Kidney glomerular epithelial cell (primary cell): ENCODE measurements at places on chromosomes 16 and 17.

DNA sequence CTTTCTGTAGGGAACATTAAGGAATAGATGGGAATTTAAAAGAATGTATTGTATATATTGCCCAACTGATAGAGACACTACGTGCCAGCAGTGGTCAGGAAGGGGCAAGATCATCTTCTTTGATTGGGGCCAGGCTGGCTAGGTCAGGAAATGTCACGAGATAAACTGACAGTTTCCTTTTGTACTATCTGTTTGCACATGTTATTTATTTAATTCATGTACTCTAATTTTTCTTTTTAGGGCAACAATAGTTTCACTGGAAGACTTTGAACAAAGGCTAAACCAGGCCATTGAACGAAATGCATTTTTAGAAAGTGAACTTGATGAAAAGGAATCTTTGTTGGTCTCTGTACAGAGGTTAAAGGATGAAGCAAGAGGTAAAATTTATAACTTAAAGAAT, 12.6 kb downstream of the NDEL1 start:
- no peak for DNase-seq

GRCh38 chr16:52466994-52467393, 79.9 kb downstream of the TOX3 start:
- no peak for DNase-seq

DNA sequence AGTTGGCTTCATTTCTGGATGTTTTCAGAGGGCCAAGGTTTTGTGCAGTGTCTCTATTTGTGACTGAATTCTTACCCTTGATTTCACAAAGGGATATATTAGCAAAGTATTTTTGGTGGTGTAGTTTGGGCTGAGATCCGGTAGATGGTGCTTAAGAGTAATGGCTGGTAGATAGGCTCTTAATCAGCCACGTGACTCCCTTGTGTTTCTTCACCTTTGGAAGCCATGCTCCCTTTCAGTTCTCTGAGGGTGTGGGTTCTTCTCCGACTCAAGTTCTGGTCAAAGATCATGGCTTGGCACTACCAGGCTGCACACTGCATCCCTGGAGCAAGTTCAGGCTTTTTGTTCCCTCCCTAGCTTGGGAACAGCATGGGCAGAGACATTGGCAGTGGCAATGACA, 887.3 kb downstream of the CDH8 start:
- DNase-seq = no peak

GRCh38 chr17:8062807-8063483, 24.1 kb downstream of the ALOX15B start:
- DNase-seq = no peak

GRCh38 chr17:73311428-73311780, 397 bp downstream of the CDC42EP4 start:
- DNase-seq = no peak

DNA sequence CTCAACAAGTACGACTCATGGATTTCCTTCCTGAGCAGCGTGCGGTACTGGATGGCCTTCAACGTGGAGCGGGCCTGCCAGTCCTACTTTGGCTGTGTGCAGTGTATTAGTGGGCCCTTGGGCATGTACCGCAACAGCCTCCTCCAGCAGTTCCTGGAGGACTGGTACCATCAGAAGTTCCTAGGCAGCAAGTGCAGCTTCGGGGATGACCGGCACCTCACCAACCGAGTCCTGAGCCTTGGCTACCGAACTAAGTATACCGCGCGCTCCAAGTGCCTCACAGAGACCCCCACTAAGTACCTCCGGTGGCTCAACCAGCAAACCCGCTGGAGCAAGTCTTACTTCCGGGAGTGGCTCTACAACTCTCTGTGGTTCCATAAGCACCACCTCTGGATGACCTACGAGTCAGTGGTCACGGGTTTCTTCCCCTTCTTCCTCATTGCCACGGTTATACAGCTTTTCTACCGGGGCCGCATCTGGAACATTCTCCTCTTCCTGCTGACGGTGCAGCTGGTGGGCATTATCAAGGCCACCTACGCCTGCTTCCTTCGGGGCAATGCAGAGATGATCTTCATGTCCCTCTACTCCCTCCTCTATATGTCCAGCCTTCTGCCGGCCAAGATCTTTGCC, 9.0 kb downstream of the HAS3 start:
- no peak for DNase-seq

GRCh38 chr17:78096093-78096492, 32.5 kb downstream of the TMC6 start:
- no peak for DNase-seq

GRCh38 chr17:8739097-8739496, 5.5 kb downstream of the CCDC42 start:
- no peak for DNase-seq

DNA sequence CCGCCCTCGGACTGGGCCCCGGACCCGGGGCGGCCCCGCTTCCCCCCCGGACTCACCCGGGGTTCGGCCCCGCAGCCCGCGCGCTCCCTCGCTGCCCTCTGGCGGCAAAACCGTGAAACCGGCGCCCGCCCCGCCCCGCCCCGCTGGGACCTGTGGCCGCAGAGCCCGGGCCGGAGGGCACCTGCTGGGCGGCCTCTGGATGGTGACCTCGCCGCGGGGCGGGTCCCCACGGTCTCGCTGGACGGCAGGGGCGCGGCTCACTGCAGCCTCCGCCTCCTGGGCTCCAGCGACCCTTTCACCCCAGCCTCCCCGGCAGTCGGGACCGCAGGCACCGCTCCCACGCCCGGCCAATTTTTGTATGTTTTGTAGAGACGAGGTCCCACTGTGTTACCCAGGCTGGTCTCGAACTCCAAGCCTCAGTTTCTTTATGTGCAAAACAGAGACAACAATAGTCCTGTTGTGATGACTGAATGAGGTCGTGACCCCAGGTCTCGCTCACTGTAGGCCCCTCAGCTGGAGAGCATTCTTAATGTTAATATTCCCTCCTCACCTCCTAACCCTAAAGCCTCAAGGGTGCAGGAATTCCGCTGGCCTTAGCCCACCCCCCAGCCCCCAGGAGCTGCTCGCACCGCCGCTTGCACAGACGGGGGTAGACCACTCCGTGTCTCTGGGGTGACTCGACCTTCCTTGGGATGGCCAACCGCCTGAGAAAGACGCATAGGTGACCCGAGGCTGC, 33.7 kb upstream of the RPH3AL start:
- DNase-seq = peak; percentile 30

DNA sequence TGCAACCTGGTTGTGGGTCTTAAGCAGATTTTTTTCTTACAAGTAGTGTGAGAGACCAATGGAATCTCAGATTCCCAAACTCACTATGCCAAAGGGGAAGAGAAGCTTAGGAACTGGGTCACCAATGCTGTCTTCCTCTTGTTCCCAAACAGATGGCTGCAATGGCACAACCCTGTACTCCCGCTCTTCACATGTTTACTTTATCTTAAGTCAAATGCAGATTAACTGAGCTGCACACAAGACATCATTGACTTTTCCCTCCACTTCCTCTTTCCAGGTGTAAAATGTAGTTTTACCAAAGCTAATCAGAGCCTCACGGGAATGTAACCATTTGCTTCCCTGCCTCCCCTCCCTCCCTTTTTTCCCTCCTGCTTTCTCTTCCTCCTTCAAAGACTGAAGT, 14.4 kb upstream of the CD300E start:
- DNase-seq = no peak

DNA sequence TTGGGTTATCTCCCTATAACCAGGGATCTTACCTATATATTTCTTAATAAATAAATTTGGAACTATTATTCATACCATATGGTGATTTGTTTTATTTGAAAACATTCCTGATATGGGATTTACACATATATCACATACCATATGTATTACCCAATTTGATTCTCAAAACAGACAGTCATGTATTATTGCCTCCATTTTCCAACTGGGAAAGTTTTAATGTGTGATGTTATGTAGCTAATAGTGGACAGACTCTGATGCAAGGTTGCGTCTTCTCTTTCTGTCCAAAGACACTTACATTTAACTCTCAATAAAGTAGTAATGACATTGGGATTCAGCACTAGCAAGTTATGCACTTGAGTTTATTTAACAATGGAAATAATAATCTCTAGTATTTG, 1.1 kb downstream of the KRTAP9-9 start:
- DNase-seq = no peak

GRCh38 chr16:51636920-51637769, 486.1 kb upstream of the SALL1 start:
- no peak for DNase-seq

- DNase-seq = no peak
Measured at GRCh38 chr17:45130681-45131615, 1.4 kb downstream of the PLCD3 start.

GRCh38 chr16:71389330-71389729, 30.8 kb downstream of the CALB2 start:
- DNase-seq = no peak

- DNase-seq = no peak
Measured at GRCh38 chr17:63805591-63805990, 21.6 kb upstream of the PSMC5 start.

DNA sequence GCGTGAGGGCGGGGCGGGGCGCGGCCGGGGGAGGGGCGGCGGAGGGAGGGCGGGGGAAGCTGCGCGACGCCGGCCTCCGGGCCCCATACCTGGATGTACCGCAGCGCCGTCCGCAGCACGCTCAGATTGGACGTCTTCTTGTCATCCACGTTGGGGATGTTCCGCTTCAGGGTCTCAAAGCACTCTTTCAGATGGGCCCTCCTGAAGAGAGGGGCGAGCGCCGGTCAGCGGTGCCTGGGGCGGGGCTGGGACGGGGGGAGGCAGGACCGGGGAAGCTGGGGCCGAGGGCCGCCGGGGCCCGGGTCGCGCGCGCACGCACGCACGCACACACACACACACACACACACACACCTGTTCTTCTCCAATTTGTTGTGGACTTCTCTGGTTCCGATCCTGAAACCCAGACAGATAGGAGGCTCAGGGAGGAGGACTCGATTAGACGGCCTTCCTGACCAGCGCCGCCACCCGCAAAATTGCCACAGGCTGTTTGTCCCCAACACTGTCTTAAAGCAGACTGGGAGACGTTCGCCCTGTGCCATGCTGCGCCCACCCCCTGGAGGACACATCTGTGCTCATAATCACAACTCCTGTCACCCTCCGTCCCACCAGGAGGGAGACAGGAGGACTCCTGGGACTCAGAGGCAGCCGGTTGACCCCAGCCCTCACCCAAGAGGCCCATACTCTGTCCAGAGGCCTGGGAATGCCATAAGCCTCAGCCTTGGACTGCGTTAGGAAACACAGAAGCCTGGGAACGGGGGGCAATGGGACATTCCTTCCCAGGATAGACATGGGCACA, 6.7 kb downstream of the MNT start:
- no peak for DNase-seq

DNA sequence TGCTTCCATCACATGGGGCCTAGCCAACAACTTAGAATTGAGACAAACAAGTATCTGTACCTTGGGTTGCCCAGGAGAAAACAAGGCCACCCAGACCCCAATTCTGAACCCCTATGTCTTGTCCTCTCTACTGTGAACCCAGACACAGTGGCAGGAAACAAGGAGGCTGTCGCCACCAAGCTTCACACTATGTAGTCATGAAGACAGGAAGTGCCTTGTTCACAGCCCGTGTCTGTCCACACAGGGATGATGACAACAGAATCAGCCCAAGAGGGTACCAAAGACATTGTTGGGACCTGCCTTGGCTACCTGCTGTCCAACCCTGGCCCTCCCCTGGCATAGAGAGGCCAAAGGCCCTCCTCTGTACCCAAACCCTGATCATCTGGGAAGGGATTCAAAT, 84.8 kb downstream of the CDYL2 start:
- DNase-seq = no peak

DNA sequence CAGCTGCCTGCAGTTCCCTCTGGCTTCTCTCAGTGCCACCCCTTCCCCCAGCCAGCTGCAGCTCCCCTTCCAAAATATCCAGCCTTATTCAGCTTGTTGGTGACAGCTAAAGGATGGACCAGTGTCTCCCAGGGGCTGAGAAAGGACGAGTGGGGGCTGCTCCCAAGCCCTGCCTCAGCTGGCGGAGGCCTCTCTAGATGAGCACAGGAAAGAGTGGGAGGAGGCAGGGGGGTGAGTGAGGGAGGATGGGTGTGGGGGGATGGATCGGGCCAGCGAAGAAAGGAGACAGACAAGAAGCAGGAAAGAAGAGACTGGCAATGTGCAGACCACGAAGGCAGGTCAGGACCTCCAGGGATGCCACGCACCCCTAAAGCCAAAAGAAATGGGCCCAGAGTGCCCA, 17.5 kb downstream of the PIPOX start:
- no peak for DNase-seq

DNA sequence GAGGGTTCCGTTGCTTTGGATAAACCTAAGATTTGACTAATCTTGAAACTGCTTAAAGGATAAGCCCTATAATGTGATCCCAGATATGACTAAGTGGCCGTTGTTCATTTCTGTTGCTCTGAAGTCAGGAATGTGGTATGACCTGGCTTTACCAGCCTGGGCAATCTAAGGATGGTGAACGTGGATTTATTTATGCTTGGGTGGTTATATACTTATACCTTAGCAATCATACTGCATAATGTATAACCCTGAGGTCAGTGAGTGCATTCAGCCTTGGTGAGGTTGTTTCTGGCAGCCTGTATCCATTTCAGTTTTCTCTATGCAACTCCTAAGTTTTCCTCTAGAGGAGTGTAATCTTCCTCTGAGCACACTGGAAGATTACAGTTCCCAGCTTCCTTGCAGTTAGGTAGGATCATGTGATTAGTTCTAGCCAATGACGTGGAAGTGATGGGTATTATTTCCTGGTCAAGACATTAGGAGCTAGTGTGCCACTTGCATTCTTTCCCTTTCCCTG, 41.9 kb downstream of the FTO start:
- peak; percentile 71 for DNase-seq

DNA sequence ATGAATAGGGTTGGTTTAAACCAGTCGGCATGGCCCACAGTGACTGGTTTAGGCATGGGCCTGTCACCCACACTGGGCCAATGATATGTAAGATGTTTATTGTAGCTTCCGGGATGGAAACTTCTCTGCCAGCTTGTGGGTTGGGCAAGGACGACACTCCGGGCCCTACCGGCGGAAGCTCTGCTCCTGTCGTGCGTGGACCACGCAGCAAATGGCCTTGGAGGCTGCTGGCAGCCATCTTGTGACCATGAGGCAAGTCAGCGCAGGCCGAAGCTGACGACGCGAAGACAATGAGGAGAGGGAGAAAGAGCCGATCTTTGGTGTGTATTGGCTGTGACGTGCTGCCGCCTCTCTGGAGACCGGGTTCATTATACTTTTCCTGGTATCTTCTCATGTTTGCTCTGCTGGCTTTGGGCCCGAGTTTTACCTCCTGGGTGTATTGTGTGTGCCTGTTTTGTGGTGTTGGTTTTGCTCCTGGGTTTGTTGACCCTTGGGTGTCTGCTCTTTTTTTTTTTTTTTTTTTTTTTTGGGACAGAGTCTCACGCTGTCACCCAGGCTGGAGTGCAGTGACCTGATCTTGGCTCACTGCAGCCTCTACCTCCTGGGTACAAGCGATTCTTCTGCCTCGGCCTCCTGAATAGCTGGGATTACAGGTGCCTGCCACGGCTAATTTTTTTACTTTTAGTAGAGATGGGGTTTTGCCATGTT, 15.4 kb downstream of the SLC25A10 start:
- no peak for DNase-seq
